ENCODE measurements at places on chromosomes 6 and 20.

GRCh38 chr6:24439858-24440539, 37.3 kb downstream of the MRS2 start:
- no peak for DNase-seq

GRCh38 chr6:126153661-126154060, 167.3 kb downstream of the TRMT11 start:
- DNase-seq: no peak

GRCh38 chr6:155078331-155078745, 83.2 kb downstream of the TIAM2 start:
- DNase-seq: no peak

DNA sequence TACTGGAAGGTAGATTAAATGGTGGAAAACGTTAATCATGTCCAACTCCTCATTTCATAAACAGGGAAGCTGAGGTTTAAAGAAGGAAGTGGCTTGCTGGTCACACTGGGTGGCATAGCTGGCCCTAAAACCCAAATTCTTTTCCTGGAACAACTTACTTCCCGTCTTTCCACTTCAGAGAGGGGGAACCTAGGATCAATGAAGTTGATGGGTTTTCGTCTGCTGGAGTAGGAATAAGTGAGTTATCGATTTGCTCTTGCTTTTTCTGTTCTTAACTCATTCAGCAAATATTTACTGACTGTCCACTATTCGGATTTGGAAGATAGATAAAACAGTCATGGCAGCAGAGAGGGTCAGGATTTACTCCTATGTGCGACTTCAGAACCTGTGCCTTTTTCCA, 1.2 kb upstream of the SYS1 start:
- DNase-seq: no peak

DNA sequence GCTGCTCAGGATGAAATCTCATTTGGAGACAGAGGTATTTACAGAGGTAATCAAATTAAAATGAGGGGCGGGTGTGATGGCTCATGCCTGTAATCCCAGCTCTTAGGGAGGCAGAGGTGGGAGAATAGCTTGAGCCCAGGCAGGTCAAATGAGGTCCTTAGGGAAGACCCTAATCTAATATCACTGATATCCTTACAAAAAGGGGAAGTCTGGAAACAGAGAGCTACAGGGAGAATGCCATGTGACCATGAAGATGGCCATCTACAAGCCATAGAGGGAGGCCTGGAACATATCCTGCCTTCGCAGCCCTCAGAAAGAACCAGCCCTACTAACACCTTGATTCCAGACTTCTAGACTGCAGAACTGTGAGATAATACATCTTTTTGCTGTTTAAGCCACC, 8.3 kb downstream of the MTCL3 start:
- no peak for DNase-seq

DNA sequence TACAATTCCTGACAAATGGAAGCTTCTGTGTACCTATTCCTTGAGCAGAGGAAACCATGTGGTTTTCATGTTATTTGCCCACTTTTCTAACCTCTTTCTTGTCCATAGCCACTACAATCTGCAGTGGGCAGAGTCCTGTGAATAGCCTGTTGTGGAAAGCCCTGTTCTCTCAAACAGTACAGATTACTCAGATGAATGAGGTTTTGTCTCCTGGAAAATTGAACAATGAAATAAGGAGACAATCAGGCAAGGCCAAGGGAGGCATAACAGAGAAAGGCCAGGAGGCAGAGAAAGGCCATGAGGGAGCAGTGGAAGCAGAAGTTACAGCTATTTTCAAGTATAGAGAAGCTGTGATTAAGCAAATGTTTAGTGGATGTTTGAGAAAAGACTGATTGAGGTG, 189.3 kb downstream of the GRIK2 start:
- no peak for DNase-seq

GRCh38 chr6:34021554-34022190, 124.2 kb downstream of the GRM4 start:
- DNase-seq: no peak

DNA sequence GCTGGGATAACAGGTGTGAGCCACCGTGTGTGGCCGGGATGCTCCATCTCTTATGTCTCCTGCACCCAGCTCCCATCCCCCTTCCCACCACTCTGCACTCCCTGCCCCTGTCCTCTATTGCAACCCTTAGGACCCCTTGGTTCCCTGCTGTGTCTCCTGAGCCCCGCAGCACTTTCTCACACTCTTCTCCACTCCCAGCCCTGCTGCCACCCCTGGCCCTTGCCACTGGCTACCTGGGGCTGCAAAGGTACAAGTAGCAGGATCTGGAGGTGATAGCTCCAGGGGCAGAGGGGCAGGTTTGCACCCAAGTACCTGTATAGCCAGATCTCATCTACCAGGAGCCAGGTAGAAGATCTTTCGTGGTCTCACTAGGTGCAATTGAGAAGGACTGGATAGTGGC, 6.6 kb upstream of the CPXM1 start:
- no peak for DNase-seq
